ENCODE measurements at places on chromosomes 11 and 22. TPM values are rescaled to one million over a fixed set of nuclear protein-coding genes. Genes with fewer than 3 reads are reported as not detected.

The SCUBE2 gene
- total RNA-seq, result 1.2 TPM

DNA sequence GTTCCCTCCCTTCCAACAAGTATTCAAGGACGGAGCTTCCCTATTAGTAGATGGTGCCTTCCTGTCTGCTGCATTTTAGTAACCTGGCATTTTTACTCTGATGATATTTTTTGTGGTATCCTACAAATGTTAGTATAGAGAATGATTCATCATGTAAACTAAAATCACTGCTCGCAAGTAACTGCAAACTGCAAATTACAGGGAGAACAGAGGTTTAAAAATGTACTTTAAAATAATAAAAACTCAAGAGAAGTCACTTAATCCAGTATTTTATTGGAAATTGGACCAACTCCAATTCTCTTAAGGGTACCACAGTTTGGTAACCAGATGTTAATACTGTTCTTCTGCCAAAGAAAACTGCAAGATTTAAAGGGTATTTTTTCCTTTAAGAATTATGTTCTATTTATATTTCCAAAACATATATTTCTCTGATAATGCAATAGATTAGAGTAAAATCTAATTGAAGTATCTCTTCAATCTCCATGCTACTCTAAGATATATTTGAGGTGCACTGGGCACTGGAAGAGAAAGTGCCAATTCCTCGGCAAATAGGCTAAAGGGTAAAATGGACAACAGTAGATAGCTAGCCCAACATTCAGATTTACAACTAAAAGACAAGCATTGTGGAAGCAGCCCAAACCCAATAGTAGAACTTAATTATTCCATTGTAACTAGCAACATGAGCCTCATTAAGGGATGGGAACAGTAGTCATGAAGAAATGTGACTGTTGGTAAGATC, 298.0 kb downstream of the TTC28 start:
- DNase-seq, result no peak

DNA sequence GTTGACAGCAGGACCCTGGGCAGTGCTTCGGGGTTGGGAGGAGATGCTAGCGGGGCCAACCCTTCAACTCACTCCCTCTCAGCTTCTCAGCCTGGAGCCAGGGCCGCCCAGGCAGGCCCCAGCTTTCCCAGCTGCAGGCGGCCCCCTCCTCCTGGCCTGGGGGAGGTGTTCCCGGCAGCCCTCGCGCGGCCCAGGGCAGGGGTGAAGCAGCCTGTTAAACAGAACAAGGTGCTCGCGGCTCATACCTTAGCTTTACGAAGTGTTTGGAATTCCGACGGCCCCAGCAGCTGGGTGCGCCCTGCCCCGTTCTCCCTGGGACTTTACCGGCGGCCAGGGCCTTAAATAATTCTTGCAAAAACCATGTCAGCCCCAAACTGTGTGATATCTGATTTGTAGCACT, 17.2 kb downstream of the MRPL23 start:
- DNase-seq, result no peak

DNA sequence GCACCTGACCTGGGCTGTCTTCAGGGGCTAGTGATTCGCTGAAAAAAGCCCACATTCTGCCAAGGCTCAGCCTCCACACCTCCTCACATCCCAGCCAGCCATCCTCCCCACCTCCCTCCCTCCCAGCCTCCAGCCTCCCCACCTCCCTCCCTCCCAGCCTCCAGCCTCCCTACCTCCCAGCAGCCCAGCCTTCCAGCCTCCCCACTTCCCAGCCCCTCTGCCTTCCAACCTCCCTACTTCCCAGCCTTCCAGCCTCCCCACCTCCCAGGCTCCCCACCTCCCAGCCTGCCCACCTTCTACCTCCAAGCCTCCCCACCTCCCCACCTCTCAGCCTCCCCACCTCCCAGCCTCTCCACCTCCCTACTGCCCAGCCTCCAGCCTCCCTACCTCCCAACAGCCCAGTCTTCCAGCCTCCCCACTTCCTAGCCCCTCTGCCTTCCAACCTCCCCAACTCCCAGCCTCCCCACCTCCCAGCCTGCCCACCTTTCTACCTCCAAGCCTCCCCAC, 33.7 kb upstream of the TH start:
- no peak for DNase-seq

The RTN4RL2 gene
- 0.89 TPM for total RNA-seq

GRCh38 chr11:76799066-76799804, 16.1 kb downstream of the TSKU start:
- DNase-seq, result peak; percentile 93

The ASRGL1 gene
- 5.1 TPM for total RNA-seq
